ENCODE measurements at places on chromosomes 12 and 14.

GRCh38 chr14:33584697-33585096 is 366.2 kb downstream of the EGLN3 start:
- DNase-seq, result no peak

- DNase-seq, result no peak
These were observed 32.0 kb upstream of the CCND2 start for GRCh38 chr12:4241592-4241991.

DNA sequence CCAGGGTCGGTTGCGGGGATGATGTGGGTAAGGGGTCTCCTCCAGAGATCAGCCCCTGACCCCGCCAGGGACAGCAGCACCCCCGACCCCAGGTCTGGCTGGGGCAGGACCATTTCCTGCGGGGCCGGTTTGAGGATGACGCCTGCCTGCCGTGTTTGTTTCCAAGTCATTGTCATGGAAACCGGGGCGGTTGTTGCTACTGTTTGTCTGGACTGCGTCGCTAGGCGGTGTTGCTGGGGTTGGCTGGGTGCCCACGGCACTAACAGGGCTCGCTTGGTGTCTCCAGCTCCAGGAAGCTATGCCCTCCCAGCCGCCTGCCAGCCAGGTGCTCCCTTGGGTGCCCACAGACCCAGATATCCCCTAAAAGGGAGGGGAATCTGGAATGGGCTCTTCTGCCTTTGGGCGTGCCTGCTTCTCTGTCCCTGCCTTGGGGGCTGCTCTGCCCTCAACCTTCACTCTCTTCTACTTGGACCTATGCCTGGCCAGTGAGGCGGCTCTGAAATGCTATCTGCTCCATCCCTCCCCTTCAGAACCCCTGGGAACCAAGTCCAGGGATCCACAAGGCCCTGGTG is 4.7 kb upstream of the CRIP1 start:
- peak; percentile 84 for DNase-seq

- DNase-seq, result no peak
These were observed 2.4 kb downstream of the PFKM start for GRCh38 chr12:48121522-48121921.

- DNase-seq, result no peak
These were observed 58.0 kb downstream of the SYNE2 start for GRCh38 chr14:63910583-63911363.

- DNase-seq, result no peak
These were observed 67.3 kb downstream of the HSPB8 start for GRCh38 chr12:119245904-119246494.

DNA sequence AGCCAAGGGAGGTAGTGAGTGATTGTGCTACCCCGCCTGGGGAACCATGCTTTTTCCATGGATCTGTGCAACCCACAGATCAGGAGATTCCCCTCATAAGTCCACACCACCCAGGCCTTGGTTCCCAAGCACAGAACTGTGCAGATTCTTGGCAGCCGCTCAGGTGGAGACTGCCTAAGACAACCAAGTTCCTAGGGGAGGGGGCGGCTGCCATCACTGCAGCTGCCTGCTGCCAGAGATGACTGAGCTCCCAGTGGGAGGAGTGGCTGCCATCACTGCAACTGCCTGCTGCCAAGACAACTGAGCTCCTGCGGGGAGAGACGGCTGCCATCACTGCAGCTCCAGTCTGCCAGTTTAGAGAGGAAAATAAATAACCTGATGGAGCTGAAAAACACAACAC is 138.3 kb upstream of the GARIN2 start:
- no peak for DNase-seq

GRCh38 chr12:104508752-104509446 is 52.2 kb downstream of the CHST11 start:
- no peak for DNase-seq

- DNase-seq, result no peak
These were observed 8.9 kb downstream of the TOGARAM1 start for GRCh38 chr14:44970907-44971306.

DNA sequence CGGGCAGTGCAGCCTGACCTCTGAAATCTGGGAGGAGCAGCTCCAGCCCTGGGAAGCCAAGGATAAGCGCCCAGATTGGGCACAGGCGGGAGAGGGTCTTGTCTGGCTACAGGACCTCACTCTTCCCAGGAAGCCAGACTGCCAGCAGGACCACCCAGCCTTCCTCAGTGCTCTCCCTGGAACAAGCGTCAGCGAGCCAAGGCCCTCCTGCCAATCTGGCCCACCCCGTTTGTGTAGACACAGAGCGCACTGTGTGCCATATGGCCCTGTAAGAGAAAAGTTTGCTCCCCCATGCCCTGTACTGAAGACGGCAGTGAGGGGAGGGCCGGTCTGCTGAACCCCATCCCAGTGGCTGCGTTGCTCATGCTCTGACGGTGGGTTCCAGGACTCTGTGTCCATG is 1.2 kb upstream of the C14orf180 start:
- DNase-seq, result no peak

DNA sequence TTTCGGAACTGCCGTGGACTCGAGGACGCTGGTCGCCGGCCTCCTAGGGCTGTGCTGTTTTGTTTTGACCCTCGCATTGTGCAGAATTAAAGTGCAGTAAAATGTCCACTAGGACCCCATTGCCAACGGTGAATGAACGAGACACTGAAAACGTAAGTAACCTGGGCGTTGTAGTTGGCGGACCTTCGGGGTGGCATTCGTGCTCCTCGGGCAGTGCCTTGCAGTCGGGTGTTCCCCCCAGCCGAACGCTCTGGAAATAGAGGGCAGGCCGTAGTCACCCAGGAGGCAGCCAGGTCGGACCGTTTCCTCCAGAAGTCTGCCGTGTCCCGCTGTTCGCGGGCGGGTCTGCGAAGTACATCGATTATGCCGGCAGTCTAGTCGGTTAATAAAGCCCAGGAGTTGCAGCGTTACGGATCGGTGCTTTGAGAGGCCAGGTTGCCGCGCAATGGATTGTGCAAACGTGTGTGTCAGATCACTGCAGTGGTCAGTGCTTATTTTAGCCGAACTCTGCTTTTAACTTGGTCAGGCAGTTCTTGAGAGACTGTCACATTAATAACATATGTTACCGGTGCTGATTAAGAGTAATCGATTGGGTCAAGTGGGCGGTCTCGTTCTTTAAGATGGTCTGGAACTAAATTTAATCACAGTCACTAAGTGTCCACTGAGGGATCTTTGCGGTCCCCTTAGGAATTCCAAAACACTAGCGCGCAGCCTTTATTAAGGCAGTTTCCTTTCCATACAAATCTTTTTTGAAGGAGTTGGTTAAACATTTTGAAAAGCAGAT is 906 bp downstream of the MARK3 start:
- DNase-seq, result no peak

- DNase-seq, result no peak
These were observed 5.9 kb upstream of the CCDC197 start for GRCh38 chr14:93991212-93991611.

DNA sequence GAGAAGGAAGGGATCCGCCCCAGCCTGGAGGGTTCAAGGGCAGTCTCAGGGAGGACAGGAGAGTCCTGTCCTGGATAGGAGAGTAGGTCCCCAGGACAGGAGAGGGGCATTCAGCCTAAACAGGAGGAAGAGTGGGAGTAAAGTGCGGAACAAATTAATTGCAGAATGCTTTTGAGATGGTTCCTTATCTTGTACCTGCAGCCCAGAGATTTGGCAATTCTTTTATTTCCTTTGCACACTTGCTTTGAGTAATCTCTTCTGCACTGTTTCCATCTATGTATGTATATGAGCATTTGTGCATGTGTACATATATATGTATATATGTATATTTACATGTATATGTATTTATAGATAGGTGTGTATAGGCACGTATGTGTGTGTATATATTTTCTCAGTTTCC is 22.7 kb downstream of the PLEK2 start:
- DNase-seq, result no peak

DNA sequence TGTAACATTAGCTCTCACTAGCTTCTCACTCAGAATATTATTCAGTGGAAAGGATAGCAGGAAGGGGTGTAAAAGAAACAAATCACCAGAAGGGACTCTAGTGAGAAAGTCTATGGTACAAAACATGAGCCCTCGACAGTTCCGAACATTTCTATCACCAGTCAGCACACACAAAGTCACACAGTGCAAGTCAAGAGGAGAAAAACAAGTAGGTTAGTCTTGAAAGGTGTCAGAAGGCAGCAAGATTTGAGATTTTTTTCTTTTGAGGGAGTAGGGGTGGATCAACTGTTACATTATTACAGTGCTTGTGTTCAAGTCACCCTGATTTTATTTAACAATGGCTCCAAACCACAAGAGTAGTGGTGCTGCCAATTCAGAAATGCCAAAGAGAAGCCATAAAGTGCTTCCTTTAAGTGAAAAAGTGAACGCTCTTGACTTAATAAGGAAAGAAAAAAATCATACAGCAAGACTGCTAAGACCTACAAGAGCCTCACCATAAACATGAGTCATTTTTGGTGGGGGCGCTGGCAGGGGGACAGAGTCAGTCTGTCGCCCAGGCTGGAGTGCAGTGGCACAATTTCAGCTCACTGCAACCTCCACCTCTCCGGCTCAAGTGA is 42.3 kb downstream of the GNS start:
- DNase-seq, result no peak

DNA sequence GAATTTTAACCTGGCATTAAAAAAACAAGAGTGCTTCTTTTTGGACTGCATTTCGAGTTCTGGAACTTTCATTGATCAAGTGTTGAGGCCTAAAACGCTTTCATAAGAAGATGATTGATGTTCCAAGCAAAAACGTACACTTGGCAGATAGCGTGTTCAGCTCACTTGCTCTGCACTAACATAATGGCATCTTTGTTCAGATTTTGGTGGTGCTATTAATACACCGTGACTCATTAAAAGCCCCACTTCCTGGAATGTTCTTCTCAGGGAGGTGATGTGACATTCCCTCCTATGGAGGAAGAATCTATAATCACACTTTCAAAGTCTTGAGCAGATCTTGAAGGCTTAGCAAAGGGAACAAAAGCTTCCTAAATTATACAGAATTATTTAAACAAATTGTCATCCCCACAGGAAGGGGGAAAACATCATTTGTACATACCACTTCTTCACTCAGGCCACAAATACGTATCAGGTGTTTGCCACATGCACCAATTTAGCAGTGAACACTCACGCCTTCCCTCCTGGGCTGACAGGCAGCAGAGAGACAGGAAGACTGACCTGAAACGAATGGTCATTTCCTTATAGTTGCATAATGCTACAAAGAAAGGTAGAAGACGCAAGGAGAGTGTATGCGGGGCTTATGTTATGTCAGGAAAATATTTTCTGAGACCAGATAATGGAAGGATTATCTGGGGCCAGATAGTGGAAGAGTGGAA is 15.4 kb downstream of the HSP90AA1 start:
- no peak for DNase-seq

GRCh38 chr14:41739203-41739602 is 132.5 kb downstream of the LRFN5 start:
- DNase-seq, result no peak
